Cortex of kidney (tissue), 1 donor: ENCODE measurements at places on chromosomes 16 and 17.

GRCh38 chr17:77875881-77876509, 82.5 kb upstream of the TNRC6C start:
- DNase-seq: no peak

DNA sequence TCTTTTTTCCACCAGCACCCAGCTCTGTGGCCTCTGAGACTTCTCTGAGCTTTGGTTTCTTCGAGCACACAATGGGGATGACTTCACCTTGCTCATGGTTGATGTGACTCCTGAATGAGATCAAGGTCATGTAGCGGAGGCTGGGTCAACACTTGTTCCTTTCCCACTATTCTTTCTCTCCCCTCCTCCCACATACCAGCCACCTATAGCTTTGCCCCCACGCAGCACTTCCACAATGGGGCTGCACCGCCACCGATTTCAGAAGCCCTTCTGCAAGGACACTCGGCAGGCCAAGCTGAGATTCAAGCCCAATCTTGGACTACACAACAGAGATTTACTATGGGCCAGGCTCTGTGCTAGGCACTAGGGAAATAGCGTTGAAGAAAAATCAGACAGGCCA, 14.4 kb downstream of the TRIM25 start:
- DNase-seq: no peak

DNA sequence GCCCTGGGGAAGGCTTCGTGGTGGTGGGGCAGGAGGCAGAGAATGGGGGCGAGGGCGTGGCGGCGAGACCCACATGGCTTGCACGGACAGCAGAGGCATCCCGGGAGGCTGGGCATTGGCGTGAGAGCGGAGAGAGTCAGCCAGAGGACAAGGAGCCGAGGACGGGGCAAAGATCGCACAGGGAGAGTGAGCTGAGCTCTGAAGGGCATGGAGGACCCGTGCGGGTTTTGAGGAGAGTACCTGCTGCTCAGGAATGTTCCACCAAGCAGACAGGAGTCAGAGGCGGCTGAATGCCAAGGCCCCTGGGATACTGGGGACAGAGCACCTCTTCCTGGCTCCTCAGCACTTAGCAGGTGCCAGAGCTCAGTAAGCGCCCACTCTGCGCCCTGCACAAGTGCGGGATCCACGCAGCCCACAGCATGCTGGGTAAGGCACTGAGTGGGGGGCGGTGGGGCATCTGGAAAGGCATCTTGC, 47.8 kb downstream of the ARHGAP27 start:
- no peak for DNase-seq

DNA sequence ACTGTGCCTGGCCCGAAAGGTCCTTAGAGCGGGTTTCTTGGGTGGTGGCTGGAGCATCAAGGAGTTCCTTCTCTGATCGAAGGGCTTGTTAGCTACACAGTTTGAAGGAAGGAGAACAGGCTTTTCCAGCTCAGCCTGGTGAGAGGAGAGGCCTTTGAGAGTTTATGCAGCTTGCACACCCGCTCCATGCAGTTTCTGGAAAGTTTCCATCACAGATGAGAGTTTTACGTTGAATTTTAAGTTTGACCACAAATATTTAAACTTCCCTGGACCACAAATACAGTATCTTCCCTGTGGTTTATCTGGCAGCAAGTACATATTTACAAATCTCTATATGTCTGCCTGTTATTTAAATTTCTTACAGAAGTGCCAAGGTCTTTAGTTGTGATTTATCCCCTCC, 56.8 kb downstream of the HIC1 start:
- DNase-seq: no peak

- no peak for DNase-seq
These were observed 9.6 kb downstream of the CRISPLD2 start for GRCh38 chr16:84829168-84829965.

GRCh38 chr17:40600486-40601046, 35.3 kb upstream of the CCR7 start:
- DNase-seq: no peak

DNA sequence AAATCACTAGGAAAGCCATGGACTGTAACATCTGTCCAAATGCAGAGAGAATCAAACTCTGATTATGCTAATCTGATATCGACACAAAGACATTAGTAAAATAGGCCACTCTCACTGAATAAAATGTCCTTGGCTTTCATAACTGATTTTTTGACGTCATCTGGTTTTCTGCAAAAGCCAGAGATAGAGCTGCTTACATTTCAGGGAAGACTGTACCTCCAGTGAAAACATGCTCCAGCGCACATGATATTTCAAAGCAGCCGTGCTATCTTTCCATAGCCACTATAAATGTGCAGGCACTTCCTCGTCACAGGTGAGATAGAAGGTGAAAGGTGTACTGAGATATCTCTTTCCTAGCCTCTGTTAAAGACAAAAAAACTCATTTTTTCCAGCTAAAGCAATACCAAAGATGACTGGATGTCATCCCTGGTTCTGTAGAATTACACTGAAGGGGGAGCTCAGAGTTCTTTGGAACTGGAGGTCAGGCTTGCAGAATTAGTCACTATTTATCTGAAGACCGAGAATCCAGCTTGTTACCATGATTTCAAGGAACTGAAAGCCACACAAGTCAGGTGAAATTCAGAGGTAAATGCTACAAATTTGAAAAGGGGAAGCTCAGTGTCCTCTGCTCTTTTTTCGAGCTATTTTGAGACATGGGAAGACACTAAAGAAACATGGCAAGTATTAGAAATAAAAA, 249.5 kb downstream of the CA10 start:
- DNase-seq: no peak

DNA sequence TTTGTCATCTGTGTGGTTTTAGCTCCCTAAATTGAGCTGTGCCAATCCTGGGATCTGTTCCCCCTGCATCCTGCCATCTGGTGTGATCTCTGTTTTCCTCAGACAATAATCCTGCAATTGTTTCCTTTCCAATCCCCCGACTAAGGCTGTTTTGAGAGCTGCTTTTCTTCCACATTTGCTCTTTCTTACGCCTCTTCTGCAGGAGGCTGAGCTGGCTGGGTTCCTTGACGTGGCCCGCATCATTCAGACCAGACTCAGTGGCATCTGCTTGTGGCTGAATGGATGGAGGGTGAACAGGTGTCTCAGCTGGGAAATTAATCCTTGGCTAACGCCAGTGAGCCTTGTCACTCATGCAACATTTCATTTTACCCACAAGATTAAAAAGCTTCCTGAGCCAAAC, 9.8 kb upstream of the MED9 start:
- no peak for DNase-seq

DNA sequence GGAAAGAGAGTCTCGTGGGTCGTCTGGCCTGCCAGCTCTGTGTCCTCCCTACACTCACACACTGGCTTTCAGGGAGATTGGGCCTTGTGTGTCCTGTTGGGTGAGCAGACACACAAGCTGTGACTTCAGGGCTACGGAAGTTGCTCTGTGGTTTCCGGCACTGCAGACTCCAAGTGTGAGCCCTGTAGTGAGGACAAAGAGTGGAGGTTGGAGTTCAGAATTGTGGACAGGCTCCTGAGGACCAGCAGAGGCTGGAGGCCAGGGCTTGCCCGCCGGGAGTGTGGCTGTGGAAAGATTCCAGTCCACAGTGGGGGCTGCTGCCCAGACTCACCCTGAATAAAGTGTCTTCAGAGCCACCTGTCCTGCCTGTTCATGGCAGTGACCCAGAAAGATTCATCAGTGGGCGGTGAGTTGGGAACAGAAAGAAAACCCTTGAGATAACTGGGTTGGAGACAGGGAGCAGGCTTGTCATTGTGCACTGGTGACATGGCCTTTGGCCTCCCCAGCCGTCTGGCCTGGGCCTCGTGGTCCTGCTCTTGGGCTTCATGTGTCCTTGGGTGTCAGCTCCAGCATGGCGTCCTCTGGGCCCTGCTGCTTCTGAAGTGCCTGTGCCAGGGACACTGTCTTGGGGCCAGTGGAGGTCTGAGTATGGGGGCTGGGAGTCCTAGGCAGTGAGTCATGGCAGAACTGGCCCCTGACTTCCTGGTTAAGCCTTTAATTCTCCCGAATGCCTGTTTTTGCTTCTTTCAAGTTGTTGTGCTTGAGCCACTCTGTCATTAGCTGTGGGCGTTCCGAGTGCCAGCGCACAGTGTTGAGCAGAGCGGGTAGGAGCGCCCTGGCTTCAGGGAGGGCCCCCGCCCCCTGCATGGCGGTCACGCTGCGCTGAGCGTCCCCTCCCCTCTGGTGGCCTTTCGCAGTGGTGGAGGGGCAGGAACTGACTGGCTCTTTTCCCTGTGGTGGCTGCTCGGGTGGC, 19.9 kb upstream of the ZNF750 start:
- DNase-seq: no peak

DNA sequence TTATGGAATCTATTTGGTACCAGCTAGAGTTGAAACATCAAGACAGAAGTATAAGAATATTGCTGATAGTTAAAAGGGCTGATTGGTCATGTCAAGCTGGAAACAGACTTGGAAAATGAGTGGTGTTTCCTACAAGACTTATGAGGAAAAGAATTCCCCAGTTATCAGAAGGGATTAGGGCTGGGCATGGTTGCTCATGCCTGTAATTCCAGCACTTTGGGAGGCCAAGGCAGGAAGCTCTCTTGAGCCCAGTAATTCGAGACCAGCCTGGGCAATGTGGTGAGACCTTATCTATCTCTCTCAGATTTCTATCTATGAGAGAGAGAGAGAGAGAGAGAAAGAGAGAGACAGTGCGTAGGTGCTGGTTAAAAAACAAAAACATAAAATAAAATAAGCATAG, 139.5 kb upstream of the PMFBP1 start:
- no peak for DNase-seq

GRCh38 chr17:61551255-61551742, 39.7 kb downstream of the NACA2 start:
- no peak for DNase-seq

DNA sequence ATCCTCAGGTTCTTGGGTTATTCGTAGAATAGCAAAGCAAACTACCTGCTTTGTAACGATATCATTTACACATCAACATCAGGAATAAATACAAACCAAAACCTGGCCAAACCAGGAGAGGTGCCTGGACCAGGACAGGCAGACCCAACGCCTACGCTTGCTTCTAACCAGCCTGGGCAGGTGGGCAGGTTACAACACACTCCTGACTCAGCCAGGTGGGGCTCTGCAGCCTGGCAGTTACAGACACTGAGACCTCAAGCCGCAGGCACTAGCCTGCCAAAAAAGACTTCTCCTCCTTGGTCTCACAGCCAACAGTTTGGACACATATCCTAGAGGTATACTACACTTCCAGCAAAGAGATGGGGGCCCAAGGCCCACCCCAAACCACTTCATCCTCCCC, 14.0 kb downstream of the ANKRD11 start:
- no peak for DNase-seq

DNA sequence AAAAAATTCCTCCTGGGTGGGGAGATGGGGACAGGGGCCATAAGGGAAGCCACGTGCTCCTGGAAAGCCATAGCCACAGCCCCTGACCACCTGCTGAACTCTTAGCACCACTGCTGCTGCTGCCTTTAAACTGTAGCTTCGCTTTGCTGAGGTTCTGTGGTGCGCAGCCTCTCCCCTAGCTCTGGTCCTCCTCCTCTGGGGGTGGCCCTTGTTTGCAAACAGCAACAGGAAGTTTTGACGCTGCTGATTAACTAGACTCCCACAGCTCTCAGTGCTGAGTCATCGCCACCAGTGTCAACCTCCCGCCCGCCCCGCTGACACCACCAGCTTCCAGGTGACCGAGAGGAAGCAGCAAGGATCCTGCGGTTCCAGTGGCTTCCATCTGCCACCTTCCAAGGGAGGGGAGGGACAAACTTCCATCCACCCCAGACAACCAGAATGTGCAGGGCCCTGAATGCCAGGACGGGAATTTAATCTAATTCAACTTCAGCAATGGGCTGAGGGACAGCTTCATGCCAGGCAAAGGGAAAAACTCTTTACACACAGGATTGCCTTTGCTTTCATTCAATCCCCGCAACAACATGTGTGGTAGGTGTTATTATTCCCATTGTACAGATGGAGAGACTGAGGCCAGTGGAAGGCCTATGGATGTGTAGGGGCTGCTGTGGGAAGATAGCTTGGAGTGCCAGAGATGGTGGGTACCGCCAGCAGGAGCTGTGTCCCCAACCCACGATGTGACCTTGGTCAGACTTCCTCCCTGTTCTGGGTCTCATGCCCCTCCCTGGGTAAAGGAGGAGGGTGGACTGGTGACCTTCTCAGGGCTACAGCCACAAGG, 8.1 kb upstream of the KIFC3 start:
- no peak for DNase-seq

DNA sequence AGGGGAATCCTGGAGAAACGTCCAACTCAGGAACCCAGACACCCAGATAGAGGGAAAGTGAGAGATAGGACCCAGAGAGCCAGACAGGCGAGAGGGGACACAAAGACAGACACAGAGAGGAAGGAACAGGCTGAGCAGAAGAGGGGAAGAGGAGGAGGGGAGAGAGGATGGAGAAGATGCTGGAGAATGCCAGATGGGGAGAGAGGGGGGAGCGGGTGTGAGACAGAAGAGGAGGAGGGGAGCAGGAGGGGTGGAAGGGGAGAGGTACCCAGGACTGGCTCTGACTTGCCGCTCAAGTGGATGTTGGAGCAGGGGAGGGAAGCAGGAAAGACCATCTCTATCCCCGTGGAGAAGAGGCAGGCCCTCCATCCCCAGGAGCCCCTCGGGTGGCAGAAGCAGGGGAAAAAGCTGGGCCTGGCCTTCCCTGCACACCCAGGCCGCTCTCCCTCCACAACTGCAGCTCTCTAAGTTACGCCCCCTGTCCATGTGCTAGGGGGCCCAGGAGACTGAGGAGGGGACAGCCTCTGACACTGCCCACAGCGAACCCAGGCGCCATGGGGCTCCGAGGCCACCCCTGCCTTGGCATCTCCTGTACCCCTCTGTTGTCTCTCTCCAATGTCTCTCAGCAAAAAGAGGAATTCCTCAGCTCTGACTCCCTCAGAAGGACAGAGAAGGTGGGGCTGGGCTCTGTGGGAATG, 4.8 kb downstream of the PPP1R9B start:
- no peak for DNase-seq

DNA sequence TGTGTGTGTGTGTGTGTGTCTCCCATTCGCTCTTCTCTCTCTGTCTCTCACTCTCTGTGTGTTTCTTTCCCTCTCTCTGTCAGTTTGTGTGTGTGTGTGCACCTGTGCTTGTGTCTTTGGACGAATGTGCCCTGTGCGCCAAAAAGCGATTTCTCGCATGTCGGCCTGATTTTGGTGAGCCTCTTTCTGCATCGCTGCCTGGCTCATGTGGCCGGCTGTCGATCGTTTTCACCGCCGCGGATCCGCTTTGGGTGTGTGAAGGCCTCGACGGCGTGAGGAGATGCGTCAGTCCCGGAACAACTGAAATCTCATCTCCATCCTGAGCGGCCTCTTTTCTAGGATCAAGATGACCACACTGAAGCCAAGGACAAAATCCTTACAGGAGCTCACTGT, 609.0 kb downstream of the KCNJ18 start:
- DNase-seq: no peak

- no peak for DNase-seq
These were observed 1.9 kb downstream of the ZNF843 start for GRCh38 chr16:31440516-31441184.

GRCh38 chr16:61780161-61780560, 256.1 kb downstream of the CDH8 start:
- no peak for DNase-seq

DNA sequence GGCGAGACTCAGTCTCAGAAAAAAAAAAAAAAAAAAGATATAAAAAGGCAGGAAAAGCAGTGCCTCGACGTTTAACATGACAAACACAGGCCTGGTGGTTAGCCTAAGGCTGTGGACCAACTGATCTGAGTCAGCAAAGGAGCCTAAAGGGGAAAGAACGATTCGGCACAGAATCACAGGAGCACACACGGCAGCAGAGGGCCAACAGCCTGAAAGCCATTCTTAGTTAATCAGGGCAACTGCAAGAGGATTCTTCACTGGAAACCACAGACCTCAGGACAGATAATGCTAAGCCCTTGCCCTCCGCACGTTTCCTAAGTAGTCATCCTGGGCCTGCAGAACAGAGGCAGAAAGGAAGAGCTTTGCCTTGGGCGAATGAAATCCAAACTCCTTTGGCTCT, 14.7 kb downstream of the TMEM11 start:
- DNase-seq: no peak
